DMS79 (cell line): ENCODE measurements at places on chromosomes 12 and 14.

GRCh38 chr12:92987846-92988621 lies 58.9 kb upstream of the EEA1 start:
- no peak for DNase-seq

DNA sequence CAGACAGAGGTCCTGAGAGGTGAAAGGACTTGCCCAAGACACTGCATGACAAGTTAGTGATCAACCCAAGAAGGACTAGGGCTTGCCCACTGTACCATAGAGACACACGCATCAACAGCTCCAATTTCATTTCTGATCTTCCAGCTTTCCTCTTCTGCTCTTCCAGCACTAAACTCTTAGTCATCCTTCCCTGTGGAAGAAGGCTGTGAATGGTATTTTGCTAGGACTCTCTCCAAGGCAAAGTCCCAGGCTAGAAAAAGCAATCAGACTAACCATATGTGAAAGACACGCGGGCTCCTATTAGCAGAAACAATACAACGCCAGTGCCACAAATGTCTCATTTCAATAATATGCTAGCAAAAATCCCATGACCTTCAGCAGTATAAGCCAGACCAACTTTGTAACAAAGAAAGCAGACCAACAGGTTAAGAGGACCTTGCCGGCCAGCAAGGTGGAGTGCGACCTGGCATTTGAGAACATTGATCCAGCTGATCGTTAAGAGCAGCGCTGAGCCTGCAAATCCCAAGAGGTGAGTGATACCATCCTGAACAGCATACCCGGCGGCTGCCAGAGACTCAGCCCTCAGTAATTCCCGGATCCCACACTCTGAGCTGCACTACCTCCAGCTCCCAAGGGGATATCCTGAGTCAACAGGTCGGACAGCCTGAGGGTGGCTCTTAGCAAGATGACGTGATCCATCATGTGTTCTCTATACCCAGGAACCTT lies 132.5 kb downstream of the FOXN3 start:
- no peak for DNase-seq

DNA sequence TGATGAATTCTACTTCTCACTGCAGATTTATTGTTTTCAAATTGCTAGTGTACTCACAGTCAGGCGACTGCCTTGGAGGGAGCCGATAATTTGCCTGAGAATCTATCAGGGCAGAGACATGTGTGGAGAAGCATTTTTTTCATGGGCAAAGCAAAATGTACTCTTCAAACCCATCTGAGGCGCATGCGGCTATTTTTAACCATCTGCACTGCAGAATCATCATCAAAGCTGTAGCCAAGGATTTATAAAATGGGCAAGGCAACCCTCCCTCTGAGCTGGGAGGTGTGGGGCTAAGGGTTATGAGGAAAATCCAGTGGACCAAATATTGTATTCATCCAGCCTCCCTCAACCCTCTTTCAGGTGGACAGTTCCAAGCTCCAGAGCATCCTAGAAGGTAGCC lies 37.7 kb downstream of the BEST3 start:
- no peak for DNase-seq

DNA sequence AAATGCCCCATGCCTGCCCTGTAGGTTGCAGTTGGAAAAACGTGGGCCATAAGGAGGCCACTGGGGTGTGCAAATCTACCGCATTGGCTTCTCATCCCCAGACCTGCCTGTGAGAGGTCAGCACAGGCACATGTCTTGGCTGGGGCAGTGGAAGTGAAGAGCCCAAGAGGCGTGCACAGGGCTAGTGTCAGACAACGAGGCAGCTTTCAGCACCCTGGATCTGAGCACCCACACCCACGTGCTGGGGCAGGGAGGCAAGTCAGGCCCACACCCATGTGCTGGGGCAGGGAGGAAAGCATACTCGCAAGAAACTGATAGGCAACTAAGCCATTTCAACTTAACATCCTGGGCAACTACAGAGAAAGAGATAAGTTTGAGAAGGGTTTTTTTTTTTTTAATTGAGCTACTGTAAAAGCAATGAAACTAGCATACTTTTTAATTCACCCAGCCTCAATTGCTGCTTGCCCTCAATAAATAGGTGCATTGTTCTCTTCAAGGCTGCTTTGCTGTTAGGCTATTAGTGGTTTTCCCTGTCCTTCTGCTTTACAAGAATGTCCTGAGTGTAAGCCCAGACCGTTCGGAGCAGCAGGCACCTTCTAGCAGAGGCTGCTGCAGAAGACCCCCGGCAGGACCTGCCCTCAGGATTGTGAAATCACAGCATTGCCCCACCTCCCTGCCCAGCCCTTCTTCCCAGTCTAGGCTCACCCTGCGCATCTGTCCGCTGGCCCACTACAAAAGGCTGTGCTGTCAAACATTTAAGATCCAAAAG lies 355.3 kb upstream of the FKBP4 start:
- no peak for DNase-seq

- DNase-seq: no peak
Observed at GRCh38 chr14:32546246-32546645, 217.1 kb downstream of the AKAP6 start.

GRCh38 chr14:24195186-24196070 lies at the start of gene TM9SF1:
Gene TM9SF1 (minus strand): TSS chr14:24195441. CDS start chr14:24195019, 422 bp downstream.
- peak; percentile 88 for DNase-seq

- DNase-seq: no peak
Observed at GRCh38 chr12:110688446-110689280, at the start of gene HVCN1. Gene HVCN1 (minus strand): TSS chr12:110689115. CDS start chr12:110683245, 5,870 bp downstream.

DNA sequence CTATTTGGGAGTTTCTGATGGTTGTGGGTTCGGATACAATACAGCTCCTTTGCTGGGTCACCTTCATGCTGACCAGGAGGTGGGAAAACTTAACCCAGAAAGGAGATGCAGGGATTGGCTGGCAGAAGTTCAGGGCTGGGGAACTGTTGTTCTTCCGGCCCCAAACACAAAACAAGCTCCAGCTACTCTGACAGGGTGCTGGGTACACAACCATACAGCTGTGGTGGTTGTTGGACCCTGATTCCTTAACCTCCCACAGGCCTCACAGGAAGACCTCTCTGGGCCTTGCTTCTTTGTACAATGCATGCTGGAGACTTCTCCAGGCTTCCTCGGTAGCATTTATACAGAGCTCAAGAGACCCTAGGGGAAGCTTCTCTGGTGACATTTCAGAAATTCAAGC lies 47.6 kb downstream of the CPM start:
- no peak for DNase-seq

- DNase-seq: peak; percentile 71
Observed at GRCh38 chr14:77955816-77956484, 156.0 kb downstream of the ADCK1 start.
